Neural progenitor cell (in vitro differentiated cells): ENCODE measurements at places on chromosomes 16 and 17. TPM values are rescaled to one million over a fixed set of nuclear protein-coding genes. Genes with fewer than 3 reads are reported as not detected.

GRCh38 chr17:44350733-44351226 is 5.7 kb downstream of the GRN start:
- H3K36me3 ChIP-seq, result no peaks in the 10 kb centered on the region
- DNase-seq, result peak; percentile 80
- no peak overlapping the region for H3K4me3 ChIP-seq
- peaks cover 12% of the 10 kb centered on the region for H3K27me3 ChIP-seq
- H3K27ac ChIP-seq, result no peak overlapping the region
- H3K4me1 ChIP-seq, result no peaks in the 10 kb centered on the region

GRCh38 chr17:73030995-73031394 is 61.5 kb downstream of the SLC39A11 start:
- H3K4me3 ChIP-seq, result no peak overlapping the region
- no peaks in the 10 kb centered on the region for H3K36me3 ChIP-seq
- H3K27ac ChIP-seq, result no peak overlapping the region
- no peaks in the 10 kb centered on the region for H3K27me3 ChIP-seq

DNA sequence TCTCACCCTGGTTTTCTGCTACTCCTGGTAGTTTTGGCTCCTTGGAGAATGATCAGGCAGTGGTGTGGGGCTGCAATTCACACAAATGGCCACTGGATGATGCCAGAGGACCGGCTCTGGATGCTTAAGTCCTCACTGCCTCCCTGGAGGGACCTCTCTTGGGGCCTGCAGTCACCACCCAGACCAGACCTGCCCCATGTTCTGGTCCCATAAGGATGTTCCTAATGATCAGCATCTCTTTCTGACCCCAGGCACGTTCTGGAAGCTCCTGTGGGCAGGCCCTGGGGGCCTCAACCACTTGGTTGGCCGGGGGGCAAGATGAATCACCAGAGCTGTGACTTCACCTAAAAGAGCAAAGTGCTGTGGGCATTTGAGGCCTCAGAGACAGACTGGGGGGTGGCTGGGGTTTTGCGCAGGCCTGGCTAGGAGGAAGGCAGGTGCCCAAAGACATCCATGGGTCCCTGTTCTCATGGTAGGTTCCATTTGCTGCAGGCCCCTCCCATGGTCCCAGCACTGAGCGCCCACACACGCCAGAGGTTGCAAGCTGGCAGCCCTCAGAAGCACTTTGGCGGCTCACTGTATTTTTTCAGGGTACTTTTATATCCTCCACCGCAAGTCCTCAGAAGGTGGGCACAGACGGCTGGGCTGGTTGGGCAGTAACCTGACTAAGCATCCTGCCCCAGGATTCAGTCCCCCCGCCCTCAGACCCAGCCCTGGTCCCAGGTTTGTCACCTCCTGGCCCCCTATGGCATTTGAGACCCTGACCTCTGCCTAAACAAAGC is 53.2 kb downstream of the NT5M start:
- no peaks in the 10 kb centered on the region for H3K4me1 ChIP-seq
- H3K36me3 ChIP-seq, result no peaks in the 10 kb centered on the region
- peak; percentile 90 for DNase-seq
- no peak overlapping the region for H3K4me3 ChIP-seq
- H3K27ac ChIP-seq, result no peak overlapping the region

The CD300A gene
- total RNA-seq, result 0.28 TPM in 1 of 2 replicates, not detected in the other

The FAM234A gene
- 115 and 159 TPM in 2 replicates for total RNA-seq

The GINS3 gene
- 11.4 and 13.4 TPM in 2 replicates for total RNA-seq

The ARL5C gene
- not detected in 2 replicates for total RNA-seq

- H3K4me1 ChIP-seq, result peaks cover 26% of the 10 kb centered on the region
- H3K36me3 ChIP-seq, result peaks cover 4% of the 10 kb centered on the region
- peak overlapping the region; percentile 53 for H3K27ac ChIP-seq
- no peaks in the 10 kb centered on the region for H3K27me3 ChIP-seq
- DNase-seq, result no peak
- H3K4me3 ChIP-seq, result no peak overlapping the region
Observed at GRCh38 chr17:42700586-42701289, 18.4 kb downstream of the CNTNAP1 start.

GRCh38 chr17:34988644-34989043 is 8.3 kb downstream of the LIG3 start:
- peaks cover 9% of the 10 kb centered on the region for H3K36me3 ChIP-seq
- H3K4me1 ChIP-seq, result no peaks in the 10 kb centered on the region
- no peaks in the 10 kb centered on the region for H3K27me3 ChIP-seq
- DNase-seq, result no peak

GRCh38 chr16:2967721-2968161 is 1.4 kb upstream of the PAQR4 start:
- peaks cover 61% of the 10 kb centered on the region for H3K27me3 ChIP-seq
- DNase-seq, result no peak
- H3K4me1 ChIP-seq, result peaks cover 20% of the 10 kb centered on the region
- H3K4me3 ChIP-seq, result no peak overlapping the region
- H3K36me3 ChIP-seq, result no peaks in the 10 kb centered on the region

- H3K27me3 ChIP-seq, result no peaks in the 10 kb centered on the region
- H3K4me1 ChIP-seq, result peaks cover 21% of the 10 kb centered on the region
- no peaks in the 10 kb centered on the region for H3K36me3 ChIP-seq
Observed at GRCh38 chr17:76493505-76494167, 7.6 kb downstream of the RHBDF2 start.

GRCh38 chr17:2075336-2076086 is 20.6 kb downstream of the HIC1 start:
- peaks cover 11% of the 10 kb centered on the region for H3K4me1 ChIP-seq
- no peak overlapping the region for H3K27ac ChIP-seq
- no peak overlapping the region for H3K4me3 ChIP-seq
- DNase-seq, result peak; percentile 31

DNA sequence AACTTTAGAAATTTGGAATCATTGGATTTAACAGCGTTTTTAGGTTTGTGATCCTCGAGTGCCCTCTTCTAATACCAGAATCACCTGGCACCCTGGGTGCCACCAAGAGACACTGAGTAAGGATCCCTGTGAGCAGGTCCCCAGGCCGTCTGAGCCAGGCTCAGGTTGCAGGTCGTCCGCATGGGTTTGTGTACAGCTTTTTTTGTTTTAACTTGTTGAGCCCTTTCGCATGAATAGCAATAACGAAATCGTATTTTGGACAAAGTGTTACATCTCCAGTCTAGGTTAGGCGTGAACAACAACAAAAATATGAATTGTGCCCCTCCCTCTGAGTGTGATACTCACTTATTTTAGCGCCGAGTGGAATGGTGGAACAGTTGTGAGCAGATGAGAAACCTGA is 10.9 kb downstream of the USP10 start:
- no peak overlapping the region for H3K27ac ChIP-seq
- H3K4me3 ChIP-seq, result no peak overlapping the region
- peaks cover 37% of the 10 kb centered on the region for H3K4me1 ChIP-seq
- H3K27me3 ChIP-seq, result no peaks in the 10 kb centered on the region
- DNase-seq, result no peak

DNA sequence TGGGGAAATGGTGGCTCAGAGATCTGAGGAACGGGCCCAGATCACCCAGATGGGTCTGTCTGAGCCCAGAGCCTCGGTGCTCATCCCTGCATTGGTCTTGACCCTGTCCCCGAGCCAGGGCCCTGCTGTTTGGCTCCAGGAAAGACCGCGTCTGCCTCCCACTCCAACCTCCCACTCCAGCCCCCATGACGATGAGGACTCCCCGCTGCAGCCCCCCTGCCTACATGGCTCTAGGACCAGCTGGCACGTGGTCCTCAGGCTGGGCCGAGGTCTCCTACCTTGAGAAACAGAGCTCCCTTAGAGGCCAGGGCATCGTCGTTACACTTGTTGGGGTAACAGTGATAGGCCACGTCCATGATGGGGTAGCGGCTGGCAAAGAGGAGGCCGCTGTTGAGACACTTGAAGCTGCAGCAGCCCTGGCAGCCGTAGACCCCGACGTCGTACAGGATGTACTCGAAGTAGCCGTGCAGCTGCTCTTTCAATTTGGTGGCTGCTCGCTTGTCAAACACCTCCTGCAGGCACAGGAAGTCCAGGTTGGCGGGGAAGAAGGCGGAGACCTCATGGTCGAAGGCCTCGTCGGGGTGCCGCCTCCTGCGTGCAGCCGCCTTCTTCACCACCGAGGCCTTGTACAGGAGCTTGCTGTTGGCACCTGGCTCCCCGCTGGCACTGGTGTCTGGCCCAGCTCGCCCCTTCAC is 59.9 kb downstream of the PRMT7 start:
- no peak overlapping the region for H3K27ac ChIP-seq
- H3K36me3 ChIP-seq, result no peaks in the 10 kb centered on the region
- peaks cover 26% of the 10 kb centered on the region for H3K4me1 ChIP-seq
- H3K27me3 ChIP-seq, result no peaks in the 10 kb centered on the region
- no peak for DNase-seq
- no peak overlapping the region for H3K4me3 ChIP-seq

DNA sequence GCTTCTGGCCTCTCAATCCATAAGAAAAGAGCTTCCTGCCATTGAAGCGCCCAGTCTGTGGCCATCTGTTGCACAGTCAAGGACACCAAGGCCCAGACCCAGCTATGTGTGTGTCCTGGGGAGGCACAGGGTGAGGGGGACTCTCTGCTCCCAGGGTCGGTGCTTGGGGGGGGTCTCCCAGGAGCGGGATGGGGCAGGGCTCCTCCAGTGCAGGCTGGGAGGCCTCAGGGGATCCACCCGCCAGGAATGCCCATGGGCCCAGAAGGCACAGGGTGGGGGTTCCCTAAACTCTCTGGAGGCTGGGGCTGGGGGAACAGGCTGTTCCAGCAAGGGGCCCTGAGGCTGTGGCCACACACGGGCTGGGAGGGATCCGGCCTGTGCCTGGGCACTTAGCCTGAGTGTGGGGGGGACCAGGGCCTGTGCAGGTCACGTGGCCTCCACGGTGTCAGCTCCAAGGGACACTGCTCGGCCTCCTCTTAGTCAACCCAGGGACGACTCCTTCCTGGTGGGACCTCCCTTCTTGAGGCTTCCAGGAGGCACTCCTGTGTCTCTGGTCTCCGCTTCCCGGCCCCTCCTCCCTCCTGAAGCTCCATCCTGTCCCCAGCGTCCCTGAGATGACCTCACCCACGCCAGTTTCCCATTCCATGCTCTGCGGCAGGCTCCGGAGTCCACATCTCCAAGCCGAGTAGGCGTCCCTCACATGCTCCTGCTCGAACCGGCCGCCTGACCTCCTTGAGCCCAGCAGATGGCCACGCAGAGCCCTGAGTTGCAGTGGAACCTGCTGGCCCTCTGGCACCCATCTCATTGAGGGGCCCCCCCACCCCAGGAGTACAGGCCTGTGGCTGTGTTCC is 23.1 kb upstream of the BAHCC1 start:
- no peaks in the 10 kb centered on the region for H3K36me3 ChIP-seq
- H3K4me3 ChIP-seq, result no peak overlapping the region
- peaks cover 2% of the 10 kb centered on the region for H3K27me3 ChIP-seq
- DNase-seq, result peak; percentile 69
- H3K4me1 ChIP-seq, result no peaks in the 10 kb centered on the region

DNA sequence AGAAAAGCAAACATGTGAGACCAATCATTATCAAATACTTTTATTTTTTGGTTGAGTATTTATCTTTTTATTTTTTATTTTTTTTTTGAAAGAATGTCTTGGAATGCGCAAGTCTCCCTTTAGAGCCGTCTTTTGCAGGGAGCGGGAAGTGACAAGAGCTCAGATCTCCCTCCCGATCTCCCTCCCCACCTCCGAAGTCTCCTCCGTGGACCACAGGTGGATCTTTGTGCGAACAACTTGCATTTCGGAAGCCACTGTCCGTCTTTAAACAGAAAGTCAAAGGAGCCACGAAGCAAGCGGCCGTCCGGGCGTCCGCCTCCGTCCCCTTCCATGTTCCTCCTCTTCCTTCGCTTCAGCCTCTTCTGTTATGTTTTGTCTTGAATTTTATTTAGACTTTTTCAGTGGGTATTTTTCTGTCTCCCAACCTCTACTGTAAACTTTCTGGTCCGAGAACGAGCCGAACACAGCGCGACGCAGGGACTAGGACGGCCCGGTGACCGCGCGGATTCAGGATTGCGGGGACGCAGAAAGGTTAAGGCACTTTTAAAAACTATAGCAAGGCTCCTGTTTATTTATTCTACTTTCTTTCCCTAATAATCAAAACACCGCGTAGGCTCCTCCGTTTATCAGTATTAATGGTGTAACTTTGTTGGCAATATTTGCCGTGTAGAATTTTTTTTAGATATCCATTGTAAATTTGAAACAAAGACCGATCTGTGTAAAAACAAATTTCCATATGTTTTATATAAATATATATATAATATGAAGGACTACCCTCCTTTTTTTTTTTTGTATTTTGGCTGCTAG is 3.3 kb downstream of the FOXF1 start:
- no peaks in the 10 kb centered on the region for H3K36me3 ChIP-seq
- H3K4me1 ChIP-seq, result peaks cover 22% of the 10 kb centered on the region
- no peak for DNase-seq
- H3K4me3 ChIP-seq, result no peak overlapping the region

DNA sequence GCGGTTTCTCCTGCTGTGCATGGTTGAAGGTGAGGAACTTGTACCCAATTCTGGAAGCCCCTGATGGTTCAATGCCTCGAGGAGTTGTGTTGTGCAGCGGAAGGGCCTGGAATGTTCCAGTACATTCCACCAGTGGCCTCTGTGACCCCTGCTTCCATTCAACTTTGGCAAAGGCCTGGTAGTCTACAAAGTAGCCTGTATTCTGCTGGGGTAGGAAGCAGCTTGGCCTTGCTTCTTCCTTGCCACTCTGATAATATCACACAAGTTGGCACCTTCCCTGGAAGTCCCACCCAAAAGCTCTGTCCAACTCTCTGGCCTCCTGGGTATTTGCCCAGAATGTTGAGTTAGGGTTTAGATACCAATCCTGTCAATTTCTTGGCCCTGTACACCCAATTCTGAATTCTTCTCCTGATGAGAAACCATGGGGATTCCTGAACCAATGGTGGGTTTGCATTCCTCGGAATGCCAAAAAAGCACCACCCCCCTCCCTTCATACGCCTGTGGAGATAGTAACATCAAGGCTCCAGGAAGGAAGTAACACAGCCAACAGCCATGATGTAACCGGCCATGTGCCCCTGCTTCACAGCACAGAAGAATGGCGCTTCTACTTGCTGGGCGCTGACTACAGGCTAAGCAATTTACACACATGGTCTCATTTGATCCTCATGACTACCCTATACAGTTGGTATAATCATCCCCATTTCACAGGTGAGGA is 11.8 kb upstream of the FAM117A start:
- no peaks in the 10 kb centered on the region for H3K36me3 ChIP-seq
- H3K4me3 ChIP-seq, result no peak overlapping the region
- peak; percentile 39 for DNase-seq
- H3K27me3 ChIP-seq, result no peaks in the 10 kb centered on the region
- no peak overlapping the region for H3K27ac ChIP-seq

- H3K27me3 ChIP-seq, result peaks cover 4% of the 10 kb centered on the region
- H3K36me3 ChIP-seq, result no peaks in the 10 kb centered on the region
- no peak overlapping the region for H3K27ac ChIP-seq
- no peak overlapping the region for H3K4me3 ChIP-seq
- DNase-seq, result no peak
Observed at GRCh38 chr17:38448208-38448771, 20.0 kb downstream of the ARHGAP23 start.

The PPL gene
- 1.0 and 2.8 TPM in 2 replicates for total RNA-seq

The MNT gene
- 2.2 and 11.1 TPM in 2 replicates for total RNA-seq

The EVPLL gene
- not detected in 2 replicates for total RNA-seq

DNA sequence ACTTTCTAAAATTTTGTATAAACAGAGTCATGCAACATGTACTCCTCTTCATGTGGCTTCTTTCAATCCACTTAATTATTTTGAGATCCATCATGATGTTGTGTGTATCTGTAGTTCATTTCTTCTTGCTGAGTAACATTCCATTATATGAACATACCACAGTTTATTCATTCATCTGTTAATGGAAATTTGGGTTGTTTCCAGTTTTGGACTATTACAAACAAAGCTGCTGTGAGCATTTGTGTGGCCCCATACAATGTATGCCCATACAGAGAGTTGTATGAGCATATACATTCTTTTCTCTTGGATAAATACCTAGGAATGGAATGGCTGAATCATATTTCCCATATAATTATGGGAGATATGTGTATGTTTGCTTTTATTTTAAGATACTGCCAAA is 85.6 kb downstream of the CLEC16A start:
- no peak for DNase-seq
- H3K27ac ChIP-seq, result no peak overlapping the region
- peaks cover 19% of the 10 kb centered on the region for H3K4me1 ChIP-seq
- no peaks in the 10 kb centered on the region for H3K36me3 ChIP-seq
- no peaks in the 10 kb centered on the region for H3K27me3 ChIP-seq
